Omental fat pad (tissue), 4 donors: ENCODE measurements at places on chromosomes 16 and 17. TPM values are rescaled to one million over a fixed set of nuclear protein-coding genes. Genes with fewer than 3 reads are reported as not detected.

- DNase-seq, result no peak
Measured at GRCh38 chr17:76191896-76192295, 48.4 kb downstream of the RNF157 start.

TEX14 gene
- total RNA-seq, result 0.46 TPM

- no peak for DNase-seq
Measured at GRCh38 chr16:54053891-54054820, 232.4 kb downstream of the IRX3 start.

RNF40 gene
- total RNA-seq, result 53.9 TPM

DNA sequence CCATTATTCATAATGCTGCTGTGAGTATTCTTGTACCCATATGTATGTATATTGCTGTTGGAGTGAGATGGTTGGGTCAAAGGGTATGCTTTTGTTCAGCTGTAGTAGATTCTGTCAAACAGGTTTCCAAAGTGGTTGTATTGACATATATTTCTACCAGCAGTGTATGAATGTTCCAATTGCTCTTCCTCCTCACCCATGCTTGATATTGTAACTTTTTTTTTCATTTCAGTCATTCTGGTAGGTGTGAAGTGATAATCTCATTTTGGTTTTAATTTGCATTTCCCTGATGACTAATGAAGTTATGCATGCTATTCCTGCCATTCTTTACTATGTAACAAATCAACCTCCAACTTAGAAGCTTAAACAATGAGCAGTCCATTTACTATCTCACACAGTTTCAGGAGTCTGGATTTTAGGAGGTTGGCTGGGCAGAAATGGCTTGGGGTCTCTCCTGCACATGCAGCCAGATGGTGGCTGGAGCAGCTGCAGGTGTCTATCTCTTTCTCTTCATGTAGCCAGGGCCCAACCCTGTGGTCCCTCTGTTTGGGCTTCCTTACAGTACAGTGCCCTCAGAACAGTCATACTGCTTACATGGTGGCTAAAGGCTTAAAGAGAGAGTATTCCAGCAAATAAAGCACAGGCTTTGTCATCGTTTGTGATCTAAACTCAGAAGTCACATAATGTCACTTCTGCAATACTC, 21.2 kb downstream of the ERAL1 start:
- DNase-seq, result no peak

CD19 gene
- not detected for total RNA-seq

GRCh38 chr17:58671969-58672368, 19.9 kb downstream of the TEX14 start:
- DNase-seq, result no peak

ARHGAP44 gene
- total RNA-seq, result 22.5 TPM

SLFN14 gene
- total RNA-seq, result not detected

EPX gene
- not detected for total RNA-seq

CLEC3A gene
- not detected for total RNA-seq

CDRT15 gene
- total RNA-seq, result not detected

TMEM235 gene
- total RNA-seq, result not detected

- no peak for DNase-seq
Measured at GRCh38 chr17:30443721-30444120, 33.5 kb upstream of the GOSR1 start.

DNA sequence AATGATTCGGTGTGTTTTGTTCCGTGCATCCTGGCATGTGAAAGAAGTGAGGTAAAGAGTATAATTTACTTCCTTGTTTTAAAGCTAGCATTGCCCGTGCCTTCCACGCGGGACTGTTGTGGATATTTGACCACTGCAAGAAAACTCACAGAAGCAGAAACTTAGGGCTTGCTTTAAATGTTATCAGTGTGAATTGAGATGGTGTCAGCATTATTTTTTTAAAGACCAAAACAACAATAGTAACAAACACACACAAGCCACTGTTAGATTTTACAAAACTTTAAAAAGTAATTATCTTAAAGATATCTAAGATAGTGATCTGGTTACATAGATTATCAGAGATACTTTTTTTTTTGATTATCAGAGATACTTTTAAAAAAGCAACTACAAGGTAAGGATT, 47.4 kb downstream of the WWOX start:
- DNase-seq, result no peak

GRCh38 chr16:4378161-4378666, 6.6 kb downstream of the VASN start:
- DNase-seq, result no peak

GRCh38 chr17:44912763-44913544, 2.3 kb downstream of the GFAP start:
- no peak for DNase-seq

GRCh38 chr16:2689968-2690801, 7.9 kb downstream of the KCTD5 start:
- no peak for DNase-seq

GRCh38 chr17:2466931-2467330, 44.8 kb downstream of the METTL16 start:
- DNase-seq, result no peak

RGS9 gene
- total RNA-seq, result 1.1 TPM

CES5A gene
- not detected for total RNA-seq

- DNase-seq, result no peak
Measured at GRCh38 chr17:37761961-37762360, 17.1 kb upstream of the HNF1B start.

ARRB2 gene
- total RNA-seq, result 85.9 TPM

TMEM256 gene
- total RNA-seq, result 78.7 TPM

EME2 gene
- 7.8 TPM for total RNA-seq

DNA sequence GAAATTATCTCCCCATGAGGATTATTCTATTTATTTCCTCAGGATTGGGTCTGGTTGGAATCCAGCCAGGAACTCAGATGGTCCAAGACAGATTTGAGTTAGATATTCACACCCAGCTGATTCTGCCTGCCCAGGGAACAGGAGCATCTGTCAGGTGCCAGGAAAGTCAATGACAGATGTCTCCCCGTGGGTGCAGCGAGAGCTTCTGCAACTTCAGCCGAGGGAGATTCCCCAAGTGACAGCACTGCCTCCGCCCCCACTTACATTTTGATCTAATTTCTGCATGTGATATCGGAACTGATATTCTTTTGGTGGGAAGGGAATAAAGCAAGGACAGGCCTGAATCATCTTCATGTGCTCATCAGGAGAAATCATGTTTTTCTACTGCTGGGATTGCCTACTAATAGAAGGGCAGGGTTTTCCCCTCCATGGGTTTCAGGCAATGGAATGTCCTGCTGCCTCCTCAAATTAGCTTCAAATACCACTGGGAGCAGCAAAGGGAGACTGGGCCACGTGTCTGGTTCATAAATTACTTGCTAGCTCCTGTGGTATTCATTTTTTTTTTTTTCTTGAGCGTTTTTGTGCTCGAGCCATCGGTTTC, 15.7 kb upstream of the DHX8 start:
- DNase-seq, result no peak

DNA sequence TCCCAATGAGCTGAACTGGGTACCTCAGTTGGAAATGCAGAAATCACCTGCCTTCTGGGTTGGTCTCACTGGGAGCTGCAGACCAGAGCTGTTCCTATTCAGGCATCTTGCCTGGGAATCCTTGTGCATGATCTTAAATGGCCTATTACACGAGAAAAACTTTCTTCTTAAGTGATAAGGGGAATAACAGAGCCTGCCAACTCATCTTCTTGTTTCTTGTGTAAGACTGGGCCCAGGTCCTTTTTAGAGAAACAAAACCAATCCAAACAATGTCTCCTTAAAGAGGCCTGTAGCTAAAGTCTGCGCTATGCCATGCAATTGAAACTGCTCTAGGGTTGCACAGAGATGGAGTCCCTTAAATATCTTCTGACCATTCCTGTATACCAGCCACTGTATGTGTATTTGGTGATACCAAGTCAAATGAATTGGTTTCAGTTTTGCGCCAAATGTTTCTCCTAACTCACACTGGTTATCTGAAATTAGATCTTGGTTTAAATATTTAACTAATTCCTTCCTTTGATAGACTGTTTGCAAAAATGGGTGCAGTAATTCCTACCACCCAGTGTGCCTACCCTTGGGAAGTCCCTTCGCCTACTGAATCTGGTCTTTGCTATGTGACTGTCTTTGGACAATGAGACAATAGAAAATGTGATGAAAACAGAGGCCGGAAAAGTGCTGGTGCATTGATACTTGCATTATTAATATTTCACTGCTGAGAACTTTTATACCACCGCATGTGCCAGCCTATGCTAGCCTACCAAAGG, 6.5 kb upstream of the CCL23 start:
- DNase-seq, result no peak

GRCh38 chr16:6206080-6206479, 1108.5 kb upstream of the EEF2KMT start:
- DNase-seq, result no peak

TMEM92 gene
- 0.93 TPM for total RNA-seq
